ENCODE measurements at places on chromosomes 12 and 14.

GRCh38 chr12:109134186-109134917 lies 18.0 kb downstream of the ACACB start:
- no peak for DNase-seq

DNA sequence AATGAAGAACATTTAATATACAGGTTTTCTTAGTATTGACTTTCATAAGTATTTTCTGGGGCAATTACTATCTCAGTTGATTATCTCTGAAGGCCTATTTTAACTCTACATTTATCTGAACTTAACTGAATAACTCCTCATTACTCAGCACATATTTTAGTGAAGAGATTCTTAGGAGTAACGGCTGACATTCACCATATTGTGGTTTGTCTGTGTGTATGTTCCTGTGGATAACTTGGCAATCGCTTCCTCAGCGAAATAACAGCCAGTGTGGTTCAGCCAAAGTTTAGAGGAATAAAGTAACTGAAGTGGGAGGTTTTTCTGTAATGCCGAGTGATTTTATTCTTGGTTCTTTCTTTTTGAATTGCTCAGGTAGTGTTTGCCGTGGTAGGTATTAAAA lies 168.0 kb downstream of the RAD51B start:
- no peak for DNase-seq

- DNase-seq, result no peak
Measured at GRCh38 chr12:6909421-6910145, 4.8 kb upstream of the ENO2 start.

DNA sequence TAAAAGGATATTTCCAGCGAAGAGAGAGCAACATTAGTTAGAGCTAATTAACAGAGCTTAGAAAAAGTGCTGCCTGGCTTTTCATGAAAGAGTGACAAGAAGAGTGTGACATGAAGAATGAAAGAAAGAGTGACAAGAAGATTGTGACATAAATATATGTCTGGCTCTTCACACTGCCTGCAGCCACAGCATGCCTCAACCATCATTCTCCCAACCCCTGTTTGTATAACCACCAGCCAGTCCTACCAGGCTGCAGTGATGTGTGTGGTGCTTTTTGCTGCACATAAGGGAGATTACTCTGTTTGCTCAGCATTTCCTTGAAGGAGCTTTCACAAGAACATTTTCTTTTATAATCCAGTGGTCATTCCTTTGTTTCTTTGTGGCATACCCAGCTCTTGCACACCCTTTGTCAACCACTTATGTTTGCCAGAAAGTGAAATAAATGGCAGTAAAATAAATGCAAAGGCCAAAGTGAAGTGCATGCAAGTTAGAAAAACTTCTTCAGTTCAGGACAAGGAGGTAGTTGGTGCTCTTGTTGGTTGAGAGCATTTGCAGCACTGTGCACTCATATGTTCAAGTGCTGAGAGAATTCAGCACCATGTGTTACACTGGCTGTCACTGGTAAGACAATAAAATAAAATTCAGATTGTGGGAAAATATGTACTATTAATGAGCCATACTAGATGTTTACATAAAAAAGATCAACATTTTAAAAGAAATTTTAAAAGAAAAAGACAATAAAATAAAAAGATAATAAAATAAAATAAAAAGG lies 50.6 kb downstream of the KIF21A start:
- no peak for DNase-seq

DNA sequence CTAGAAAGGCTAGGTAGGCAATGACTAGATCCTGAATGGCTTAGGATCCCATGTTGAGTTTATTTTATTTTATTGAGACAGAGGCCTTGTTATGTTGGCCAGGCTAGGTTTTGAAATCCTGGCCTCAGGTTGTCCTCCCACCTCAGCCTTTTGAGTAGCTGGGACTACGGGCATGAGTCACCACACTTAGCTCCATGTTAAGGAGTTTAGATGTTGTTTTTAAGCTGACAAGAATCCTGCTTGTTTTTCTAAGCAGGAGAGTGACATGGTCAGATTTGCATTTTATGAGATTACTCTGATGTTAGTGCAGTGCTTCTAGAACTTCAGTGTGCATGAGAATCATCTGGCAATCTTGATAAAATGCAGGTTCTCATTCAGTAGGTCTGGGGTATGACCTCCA lies 14.5 kb downstream of the CCDC198 start:
- no peak for DNase-seq

All from Jurkat, Clone E6-1 (cell line).